EH (cell line): ENCODE measurements at places on chromosomes 2 and 18.
A peak's percentile ranks its signal among the peaks of the same experiment; 100 is the strongest.

DNA sequence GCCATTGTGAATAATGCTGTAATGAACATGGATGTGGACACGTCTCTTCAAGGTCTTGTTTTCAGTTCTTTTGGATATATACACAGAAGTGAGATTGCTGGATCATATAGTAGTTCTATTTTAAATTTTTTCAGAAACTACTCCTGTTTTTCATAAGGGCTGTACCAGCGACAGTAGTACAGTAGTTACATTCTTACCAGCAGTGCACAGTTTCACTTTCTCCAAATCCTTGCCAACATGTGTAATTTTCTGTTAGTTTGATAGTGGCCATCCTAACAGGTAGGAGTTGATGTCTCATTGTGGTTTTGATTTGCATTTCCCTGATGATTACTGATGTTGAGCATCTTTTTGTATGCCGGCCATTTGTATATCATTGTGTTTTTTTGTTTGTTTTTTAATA lies 81.7 kb downstream of the EPC2 start:
- DNase-seq: no peak

GRCh38 chr18:8435376-8435775 lies 173.9 kb upstream of the RAB12 start:
- DNase-seq: no peak

- DNase-seq: no peak
Observed at GRCh38 chr2:66559672-66560071, 124.7 kb downstream of the MEIS1 start.

GRCh38 chr2:30321466-30321865 lies 90.1 kb downstream of the LBH start:
- peak; percentile 45 for DNase-seq

- DNase-seq: peak; percentile 85
Observed at GRCh38 chr2:68059784-68060525, 2.8 kb downstream of the C1D start.

- DNase-seq: no peak
Observed at GRCh38 chr2:57893786-57894185, 152.8 kb upstream of the VRK2 start.

DNA sequence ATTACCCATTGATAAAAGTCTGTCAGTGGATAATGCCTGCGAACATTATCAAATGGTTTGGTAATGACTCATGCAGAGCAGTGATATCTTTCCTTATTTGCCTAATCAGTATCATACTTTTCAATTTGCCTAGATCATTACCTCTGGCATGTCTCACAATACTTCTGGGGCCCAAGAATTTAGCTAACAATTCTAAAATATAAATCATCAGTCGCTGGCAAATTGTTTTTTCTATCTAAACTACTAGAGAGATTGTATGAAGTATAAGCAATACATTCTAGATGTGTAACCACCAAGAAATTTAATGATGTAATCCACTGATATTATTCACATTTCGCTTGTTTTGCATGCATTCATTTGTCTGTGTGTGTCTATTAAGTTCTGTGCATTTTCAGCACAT lies 191.2 kb upstream of the CDH19 start:
- DNase-seq: no peak

DNA sequence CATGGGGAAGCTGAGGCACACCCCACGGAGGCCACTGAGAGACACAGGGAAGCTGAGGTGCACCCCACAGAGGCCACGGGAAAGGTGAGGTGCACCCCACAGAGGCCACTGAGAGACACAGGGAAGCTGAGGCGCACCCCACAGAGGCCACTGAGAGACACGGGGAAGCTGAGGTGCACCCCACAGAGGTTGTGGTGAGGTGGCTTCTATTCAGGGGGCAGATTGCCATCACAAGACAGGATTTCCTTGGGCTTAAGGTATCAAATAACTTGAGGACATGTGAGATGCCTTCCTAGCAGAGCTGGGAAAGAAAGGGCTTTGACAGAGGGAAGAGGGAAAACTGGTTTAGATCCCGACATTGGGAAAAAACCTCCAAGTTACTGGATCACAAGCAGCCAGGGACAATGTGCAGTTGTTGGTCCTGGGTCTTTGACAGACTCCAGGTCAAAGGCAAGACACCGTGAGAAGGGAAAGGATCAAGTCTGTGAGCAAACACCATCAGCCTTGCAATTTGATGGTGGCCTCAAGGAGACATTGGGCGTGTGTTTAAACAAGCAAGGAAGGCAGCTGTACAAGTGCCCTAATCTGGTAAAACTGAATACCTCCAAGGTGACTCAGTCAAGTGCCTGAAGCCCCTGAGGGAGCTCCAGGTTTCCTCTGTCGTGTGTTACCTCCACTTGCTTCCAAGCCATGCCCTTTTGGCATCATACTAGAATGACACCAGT lies 133.2 kb upstream of the EPAS1 start:
- DNase-seq: peak; percentile 58

DNA sequence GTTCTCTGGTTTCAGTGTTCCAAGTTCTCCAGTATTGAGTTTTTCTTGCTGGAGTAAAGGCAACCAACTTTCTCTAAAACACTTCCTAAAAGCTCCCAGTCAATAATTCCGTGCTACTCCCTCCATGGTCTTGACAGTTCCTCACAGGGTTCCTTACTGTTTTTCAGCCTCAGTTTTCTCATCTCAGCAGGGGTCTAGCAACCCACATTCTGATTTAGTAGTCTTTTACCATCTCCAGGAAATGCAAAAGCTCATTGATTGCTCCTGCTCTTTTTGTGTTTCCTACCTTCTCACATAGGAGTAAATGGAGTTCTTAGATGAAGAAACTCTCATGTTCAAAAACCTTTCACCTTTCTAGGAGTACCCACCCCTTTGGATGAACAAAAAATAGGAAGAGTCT lies 978.8 kb upstream of the POU3F3 start:
- no peak for DNase-seq

- DNase-seq: peak; percentile 89
Observed at GRCh38 chr2:237421542-237422116, 7.7 kb upstream of the COL6A3 start.
